Activated T-helper 1 cell treated with Interleukin-2 at 50 U/mL for 16 hours (primary cell): ENCODE measurements at places on chromosomes 12 and 14.
A peak's percentile ranks its signal among the peaks of the same experiment; 100 is the strongest.

GRCh38 chr12:120141336-120141735 is 24.8 kb upstream of the RAB35 start:
- DNase-seq = no peak

- DNase-seq = peak; percentile 30
These were observed 98.6 kb downstream of the IRF2BPL start for GRCh38 chr14:76929927-76930326.

- DNase-seq = no peak
These were observed 77.0 kb downstream of the RBM19 start for GRCh38 chr12:113889076-113889475.

DNA sequence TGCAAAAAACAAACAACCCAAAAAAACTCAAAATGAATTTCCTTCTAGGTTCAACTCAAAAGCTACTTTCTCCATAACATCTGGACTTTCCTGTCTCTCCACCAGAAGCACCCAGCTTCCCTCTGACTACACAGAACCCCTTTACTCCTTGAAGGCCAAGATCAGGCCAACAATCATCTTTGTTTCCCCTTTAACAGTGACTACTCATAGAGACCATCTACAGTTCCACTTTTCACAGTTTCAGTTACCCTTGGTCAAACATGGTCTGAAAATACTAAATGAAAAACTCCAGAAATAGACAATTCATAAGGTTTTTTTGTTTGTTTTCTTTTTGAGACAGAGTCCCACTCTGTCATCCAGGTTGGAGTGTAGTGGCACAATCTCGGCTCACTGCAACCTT is 11.8 kb downstream of the GCH1 start:
- DNase-seq = no peak

DNA sequence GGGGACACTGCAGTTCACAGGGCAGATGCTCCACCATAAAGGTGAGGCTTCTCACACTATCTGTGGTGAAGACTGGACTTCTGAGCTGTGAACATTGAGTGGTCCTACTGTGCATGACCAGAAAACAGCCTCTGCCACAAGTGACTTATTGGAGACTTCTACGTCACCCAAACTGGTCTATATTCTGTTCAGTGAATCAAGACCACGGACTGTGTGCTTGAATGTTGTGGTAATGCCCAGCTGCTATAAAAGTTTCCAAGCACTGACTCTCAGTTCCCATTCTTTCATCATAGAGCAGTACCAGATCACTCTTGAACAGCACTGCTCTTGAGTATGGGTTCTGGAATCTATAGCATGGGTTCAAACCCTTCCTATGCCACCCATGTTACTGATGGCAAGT is 4.8 kb upstream of the PLEK2 start:
- no peak for DNase-seq

DNA sequence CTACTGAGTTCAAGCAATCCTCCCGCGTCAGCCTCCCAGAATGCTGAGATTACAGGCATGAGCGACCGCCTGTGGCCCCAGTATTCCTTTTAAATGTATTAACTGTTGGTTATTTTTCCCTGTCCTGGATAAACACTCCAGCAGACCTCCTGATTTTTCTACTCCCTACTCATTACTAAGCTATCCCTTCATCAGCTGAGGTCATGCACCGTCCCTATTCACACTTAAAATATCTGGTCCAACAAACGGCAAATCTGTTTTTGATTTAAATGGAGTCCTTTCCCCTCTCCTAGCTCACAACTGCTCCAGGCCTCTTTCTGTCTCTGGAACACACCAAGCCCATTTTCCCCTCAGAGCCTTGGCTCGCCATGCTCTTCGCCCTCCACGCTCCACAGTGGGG is 1003.3 kb upstream of the TMEM132C start:
- DNase-seq = no peak

GRCh38 chr14:68789821-68790643 is 2.8 kb downstream of the ZFP36L1 start:
- no peak for DNase-seq

- DNase-seq = no peak
These were observed 19.7 kb downstream of the PPP4R4 start for GRCh38 chr14:94193776-94194175.

DNA sequence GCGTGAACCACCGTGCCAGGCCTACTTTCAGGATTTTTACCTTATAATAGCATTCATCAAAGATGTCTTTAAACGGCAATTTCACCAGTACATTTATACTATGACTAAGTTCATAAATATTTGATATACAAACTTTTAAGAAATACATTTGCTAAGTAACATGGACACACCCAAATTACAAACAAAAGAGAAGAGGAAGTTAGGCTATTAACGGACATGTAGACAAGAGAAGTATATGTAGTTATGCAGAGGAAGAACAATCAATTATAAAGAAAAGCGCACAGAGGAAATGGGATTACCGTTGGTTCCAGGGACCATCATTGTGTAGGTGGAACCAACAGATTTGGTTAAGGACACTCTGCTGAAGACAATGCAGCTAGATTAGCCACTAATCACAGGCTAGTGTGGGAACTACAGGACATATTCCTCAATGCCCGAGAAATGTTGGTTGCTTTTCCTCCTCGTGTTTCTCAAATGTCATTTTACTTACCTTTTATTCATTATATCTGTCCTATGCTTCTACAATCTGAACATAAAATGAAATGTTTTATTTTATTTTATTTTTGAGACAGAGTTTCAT is 24.0 kb upstream of the PKP2 start:
- DNase-seq = no peak

DNA sequence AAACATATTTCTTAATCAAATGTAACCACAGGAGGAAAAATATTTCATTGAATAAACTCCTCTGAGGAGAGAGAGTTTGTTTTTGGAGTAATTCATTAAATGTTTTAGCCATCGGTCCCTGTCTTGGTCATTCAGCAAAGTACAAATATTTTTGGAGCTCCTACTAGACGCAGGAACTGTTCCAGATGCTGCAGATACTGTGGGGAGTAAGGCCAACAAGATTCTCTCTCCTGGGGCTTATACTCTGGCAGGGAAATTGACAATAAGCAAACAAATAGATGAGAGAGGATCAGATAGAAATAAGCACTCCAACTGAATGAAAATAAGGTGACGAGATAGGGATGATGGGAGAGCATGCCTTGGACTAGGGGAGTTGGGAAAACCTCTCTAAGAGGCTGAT is 264.1 kb downstream of the TTC8 start:
- no peak for DNase-seq

DNA sequence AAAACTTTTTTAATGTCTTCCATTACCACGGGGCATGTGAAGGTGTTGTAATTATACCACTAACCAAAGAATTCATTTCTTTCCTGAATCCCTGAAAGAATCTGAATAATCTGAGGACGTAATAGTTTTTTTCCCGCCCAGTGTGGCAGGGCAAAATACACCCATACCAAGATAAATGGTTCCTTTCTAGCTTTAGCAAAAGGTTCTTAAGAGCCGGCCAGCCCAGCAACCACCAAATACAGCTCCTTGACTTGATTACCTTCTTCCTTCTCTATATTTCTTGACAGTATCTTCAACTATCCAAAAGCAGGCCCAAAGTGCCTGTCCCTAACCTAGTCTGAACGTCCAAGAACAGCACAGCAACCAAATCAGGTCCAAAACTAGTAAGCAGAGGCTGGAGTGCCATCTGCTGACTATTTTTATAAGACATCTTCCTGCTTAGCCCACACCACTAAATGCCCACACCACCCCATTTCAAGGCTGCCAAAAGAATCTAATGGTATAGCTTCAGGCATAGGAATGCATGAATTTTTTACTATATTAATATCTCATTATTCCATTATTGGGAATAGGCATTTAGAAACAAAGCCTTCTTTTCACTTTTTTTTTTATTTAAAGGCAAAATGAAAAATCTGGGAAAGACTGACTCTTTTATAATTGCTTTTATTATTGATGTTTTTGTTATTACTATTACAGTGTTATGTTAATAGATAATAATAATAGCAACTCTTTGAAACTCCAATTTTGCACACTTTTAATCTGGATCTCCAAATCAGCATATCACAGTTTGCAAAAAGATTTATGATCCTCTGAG is 524.4 kb downstream of the MED13L start:
- no peak for DNase-seq

DNA sequence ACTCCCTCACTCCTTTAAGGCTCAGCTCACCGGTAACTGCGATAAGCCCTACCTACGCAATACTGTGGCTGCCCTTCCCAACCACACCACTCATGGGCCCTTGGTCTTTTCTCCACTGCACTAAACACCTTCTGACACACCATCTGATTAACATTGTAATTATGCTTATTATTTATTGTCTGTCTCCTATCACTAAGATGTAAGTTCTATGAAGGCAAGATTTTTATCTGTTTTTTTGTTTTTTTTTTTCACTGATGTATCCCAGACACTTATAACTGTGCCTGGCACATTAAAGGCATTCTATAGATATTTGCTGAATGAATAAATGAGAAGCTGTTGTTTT is 34.2 kb upstream of the PYGL start:
- no peak for DNase-seq

- no peak for DNase-seq
These were observed 67.3 kb upstream of the USP15 start for GRCh38 chr12:62192903-62193250.

DNA sequence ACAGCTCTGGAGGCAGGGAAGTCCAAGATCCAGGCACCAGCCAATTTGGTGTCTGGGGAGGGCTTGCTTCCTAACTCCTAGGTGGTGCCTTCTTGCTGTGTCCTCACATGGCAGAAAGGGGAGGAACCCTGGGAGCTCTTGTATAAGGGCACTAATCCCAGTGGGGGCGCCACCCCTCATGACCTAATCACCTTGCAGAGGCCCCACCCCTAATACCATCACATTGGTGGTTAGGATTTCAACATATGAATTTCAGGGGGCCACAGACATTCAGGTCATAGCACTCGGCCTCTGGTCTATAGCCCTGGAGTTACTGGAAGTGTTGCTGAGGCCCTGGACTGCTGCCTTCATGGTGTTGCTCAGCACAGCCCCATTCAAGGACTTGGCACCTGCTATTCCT is 14.6 kb downstream of the PSMD9 start:
- DNase-seq = no peak

DNA sequence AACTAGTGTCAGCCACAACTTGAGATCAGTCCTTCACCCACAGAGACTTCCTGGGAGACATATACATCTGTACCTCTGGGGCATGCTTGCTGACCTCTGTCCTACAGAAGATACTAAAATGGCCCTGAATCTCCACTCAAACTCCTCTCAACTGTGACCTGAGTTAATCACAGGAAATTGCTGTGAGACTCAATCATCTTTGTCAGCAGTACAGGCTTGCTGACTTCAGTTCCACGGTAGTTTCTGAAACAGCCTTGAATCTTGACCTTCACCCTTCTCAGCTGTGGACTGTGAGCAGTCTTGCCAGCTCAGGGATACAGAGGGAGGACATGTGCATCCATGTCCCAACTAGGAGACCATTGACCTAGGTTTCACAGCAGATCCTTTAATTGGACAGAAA is 1.4 kb upstream of the KLRC1 start:
- DNase-seq = no peak

DNA sequence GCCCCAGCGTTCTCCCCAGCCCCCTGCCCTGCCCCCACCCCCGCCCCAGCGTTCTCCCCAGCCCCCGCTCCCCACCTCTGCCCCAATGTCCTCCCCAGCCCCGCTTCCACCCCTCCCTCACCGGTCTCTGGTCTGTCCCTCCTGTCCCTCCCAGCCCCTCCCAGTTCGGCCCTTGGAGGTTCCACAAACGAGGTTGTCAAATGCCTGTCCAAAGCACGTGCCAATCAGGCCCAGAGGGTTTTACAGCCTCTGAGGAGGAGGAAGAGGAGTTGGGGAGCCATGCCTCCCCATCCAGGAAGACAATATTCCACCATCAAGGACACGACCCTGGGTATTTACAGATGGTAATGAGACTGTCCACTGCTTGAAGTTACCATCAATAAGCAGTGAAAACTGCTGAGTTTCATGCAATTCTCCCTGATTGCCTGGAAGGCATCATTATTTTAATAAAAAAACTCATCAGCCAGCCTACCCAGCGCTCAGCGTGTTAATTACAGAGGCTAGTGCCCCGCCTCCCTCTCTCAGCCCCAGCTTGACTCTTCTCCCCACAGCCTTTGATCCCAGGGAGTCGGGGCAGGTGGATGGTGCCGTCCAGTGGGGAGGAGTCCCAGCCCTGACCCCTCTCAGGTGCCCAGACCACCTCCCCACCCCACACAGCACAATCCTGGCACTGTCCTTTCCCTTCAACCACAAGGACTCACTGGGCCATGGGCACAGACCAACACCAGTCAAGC is 30.6 kb upstream of the C14orf180 start:
- no peak for DNase-seq

DNA sequence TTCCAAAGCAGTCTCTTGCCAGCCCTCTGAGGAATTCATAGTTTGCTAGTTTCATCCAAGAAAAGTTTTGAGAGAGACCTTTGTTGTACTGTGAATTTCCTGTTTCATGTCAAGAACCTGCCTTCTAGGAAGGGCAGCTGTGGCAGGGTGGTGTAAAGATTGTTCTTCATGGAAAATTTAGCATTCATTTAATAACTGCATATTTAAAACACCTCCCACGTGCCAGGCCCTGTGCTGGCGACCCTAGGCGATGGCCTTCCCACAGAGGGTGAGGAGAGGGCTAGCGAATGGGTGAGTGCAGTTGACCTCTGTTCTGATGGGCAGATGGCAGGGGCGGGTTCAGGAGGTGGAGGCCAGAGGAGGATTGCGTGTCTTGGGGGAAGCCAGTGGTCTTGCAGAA is 43.2 kb downstream of the MLXIP start:
- no peak for DNase-seq

GRCh38 chr14:92902726-92903125 is 20.2 kb upstream of the CHGA start:
- DNase-seq = no peak

DNA sequence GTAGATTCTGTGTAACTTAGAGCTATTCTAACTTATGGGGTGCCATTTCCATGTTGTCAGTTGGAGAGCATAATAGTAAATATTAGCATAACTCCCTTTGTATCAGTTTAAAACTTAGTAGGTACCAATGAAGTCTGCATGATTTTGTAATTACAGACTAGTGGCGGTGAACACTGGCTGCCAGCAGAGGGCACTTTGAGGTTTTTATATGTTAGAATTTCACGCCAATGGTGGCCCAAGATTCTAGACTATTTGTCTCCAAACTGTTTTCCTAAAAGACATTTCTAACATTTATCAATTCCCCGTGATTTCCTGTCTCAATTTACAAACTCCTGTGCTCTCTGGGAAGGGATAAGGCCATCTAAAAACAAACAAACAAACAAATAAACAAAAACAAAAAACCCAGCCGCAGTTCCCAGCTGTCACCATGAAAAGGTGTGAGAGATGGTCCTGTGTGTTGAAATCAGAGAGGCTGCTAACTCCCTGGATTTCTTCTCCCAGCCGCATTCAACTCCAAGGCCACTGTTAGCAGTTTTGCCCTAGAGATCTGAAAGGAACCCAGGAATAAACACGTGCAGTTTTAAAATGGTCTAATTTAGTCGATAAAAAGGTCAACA is 57.6 kb downstream of the BRMS1L start:
- no peak for DNase-seq

GRCh38 chr12:45418520-45418919 is 202.6 kb downstream of the ANO6 start:
- DNase-seq = no peak

DNA sequence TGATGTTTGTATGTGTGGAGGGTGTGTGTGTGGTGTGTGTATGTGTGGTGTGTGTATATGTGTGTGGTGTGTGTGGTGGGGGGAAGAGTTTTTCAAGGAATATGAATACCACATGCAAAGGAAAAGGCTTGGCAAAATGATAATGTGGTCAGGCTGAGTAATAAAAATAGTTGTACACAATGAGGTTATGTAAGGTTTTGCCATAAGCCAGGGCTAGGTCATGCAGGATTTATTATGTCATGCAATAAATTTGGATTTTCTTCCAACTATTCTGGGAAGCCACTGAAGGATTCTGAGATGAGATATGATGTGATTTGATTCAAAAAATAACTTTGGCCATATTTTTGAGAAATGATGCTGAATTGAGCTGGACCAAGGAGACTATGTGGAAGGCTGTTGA is 1191.6 kb upstream of the SEL1L start:
- no peak for DNase-seq
